ENCODE measurements at places on chromosomes 16 and 17. TPM values are rescaled to one million over a fixed set of nuclear protein-coding genes. Genes with fewer than 3 reads are reported as not detected.

The C16orf46 gene
- 0.33 TPM for total RNA-seq

The MILR1 gene
- not detected for total RNA-seq

The RUNDC3A gene
- total RNA-seq, result 2.6 TPM

The COQ7 gene
- total RNA-seq, result 8.6 TPM

The CHRNE gene
- 0.33 TPM for total RNA-seq

The GP1BA gene
- total RNA-seq, result not detected

The CSH1 gene
- not detected for total RNA-seq
